ENCODE measurements at places on chromosomes 1 and 21.

GRCh38 chr21:32728848-32729247 is 1.0 kb upstream of the SYNJ1 start:
- no peak for DNase-seq

DNA sequence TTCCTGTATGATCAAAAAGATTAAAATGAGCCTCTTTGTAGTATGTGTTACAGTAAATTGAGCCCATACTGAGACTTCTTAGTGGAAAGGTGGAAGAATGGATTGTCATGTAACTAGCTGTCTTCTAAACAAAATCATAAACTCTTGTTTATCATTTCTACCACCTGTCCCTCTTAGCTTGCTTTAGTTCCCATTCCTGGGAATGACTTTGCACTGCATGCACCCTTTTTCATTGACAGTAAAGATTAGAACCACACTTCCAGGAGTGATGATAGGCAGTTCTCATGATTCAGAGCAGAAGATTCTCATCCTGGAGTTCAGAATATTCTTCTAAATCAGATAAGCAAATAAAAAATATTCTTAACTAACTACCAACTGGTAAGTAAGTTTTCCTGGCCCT is 28.0 kb downstream of the DENND2D start:
- no peak for DNase-seq

GRCh38 chr1:222043444-222044292 is 301.8 kb upstream of the DUSP10 start:
- DNase-seq = no peak

GRCh38 chr1:188871164-188871563 is 1606.5 kb downstream of the BRINP3 start:
- no peak for DNase-seq

DNA sequence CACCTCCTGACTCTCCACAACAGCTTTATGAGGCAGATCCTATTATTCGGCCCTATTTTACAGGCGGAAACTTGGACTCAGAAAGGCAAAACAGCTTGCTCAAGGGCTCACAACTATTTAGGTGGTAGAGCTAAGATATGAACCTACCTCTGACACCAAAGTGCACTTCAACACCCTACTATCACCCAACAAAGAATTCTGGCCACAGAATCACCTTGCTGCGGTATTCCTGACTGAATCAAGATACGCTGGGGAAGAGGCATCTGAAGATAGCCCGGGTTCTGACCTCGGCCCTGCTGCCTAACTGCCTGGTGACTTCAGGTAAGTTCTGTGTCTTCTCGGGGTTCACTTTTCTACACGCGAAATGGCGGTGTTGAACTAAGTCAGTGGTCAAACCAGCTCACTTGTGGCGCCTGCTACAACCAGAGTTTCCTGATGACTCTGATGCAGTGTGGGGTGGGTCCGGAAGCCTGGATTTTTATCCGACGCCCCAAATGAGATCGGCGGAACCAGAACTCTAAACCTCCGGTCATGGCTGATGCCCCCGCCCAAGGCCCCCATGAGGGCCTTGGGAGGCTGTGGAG is 608 bp downstream of the PEF1 start:
- DNase-seq = no peak

GRCh38 chr1:201681375-201681774 is 142.4 kb downstream of the NAV1 start:
- no peak for DNase-seq

GRCh38 chr1:10796029-10796944 is at the start of gene CASZ1:
Gene CASZ1 (minus strand): TSS chr1:10796646. CDS start chr1:10693889, 102,757 bp downstream.
- no peak for DNase-seq

GRCh38 chr1:107252271-107252670 is 111.4 kb downstream of the NTNG1 start:
- DNase-seq = no peak

DNA sequence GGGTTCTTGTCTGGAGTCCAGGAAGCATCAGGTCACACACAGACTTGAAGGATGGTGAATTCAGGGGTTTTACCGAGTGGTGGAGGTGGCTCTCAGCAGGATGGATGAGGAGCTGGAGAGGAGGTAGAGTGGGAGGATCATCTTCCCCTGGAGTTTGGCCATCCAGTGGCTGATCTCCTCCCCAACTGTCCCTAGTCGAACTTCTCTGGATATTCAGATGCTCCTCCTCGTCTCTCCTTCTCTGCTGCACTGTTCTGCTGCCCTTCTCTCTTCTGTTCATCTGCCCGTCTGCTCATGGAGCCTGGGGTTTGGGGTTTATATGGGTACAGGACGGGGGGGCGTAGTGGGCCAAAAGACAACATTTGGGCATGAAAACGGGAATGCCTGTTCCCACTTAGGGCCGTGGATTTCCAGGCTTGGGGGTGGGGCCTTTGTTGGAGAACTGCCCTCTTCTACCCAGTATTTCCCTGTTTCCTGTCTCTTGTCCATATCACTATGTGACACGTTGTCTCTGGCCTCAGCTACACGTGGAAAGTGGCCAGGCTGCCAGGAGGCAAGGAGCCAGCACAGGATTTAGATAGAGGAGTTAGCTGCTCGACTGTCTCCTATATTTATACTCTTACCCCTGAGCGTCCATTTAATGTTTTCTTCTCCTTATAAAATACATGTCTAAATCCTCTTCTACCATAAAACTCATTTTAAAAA is 76.7 kb downstream of the SIPA1L2 start:
- no peak for DNase-seq

GRCh38 chr1:37734629-37735591 is 30.0 kb downstream of the EPHA10 start:
- DNase-seq = no peak

DNA sequence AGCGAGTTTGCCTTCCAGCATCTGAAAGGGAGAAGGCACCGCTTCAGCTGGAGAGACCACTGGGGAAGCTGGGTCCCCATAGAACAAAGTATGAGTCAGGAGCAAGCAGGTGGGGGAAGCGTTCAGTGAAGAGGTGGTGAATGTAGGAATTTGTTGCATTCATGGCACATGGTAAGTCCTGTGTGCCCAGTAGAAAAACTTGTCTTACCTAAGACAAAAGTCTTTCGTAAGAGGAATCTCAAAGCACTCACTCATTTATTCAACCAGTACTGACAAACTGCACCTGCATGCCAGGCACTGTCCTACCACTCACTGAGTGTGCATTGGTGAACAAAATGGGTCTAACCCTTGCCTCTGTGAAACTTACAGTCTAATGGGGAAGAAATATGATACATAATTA is 9.2 kb upstream of the ERRFI1 start:
- DNase-seq = no peak

DNA sequence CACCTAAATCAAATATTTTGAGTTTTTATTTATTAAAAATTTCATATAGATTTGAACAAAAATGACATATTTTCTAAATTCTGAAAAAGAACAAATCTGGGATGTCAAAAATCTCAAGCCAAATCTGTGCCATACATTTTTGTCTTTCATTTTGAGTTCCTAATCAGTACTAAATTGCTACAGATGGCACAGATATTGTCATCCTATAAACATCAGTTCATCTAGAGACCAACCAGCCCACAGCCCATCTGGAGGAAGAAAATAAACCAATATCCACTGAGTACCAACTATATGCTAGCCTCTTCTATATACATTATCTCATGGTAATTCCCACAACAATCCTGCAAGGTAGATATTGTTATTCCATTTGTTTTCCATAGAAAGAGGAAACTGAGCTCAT is 156.8 kb upstream of the ATP1B1 start:
- DNase-seq = no peak

DNA sequence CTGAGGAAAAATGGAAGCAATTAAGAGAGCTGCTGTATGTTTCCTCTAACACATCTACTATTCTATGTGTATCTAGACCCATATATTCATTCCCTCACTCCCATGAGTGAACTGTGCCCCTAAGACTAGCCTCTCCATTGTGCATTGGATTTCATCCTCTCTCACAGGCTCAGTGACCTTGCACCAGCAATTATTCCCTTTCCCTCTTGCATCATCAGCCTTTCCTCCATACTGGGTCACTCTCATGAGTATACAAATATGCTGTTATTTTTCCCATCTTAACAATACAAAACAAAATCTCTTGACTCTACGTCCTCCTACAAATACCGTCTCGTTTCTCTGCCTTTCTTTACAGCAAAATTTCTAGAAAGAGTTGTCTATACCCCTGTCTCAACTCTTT is 29.4 kb upstream of the METTL18 start:
- no peak for DNase-seq

DNA sequence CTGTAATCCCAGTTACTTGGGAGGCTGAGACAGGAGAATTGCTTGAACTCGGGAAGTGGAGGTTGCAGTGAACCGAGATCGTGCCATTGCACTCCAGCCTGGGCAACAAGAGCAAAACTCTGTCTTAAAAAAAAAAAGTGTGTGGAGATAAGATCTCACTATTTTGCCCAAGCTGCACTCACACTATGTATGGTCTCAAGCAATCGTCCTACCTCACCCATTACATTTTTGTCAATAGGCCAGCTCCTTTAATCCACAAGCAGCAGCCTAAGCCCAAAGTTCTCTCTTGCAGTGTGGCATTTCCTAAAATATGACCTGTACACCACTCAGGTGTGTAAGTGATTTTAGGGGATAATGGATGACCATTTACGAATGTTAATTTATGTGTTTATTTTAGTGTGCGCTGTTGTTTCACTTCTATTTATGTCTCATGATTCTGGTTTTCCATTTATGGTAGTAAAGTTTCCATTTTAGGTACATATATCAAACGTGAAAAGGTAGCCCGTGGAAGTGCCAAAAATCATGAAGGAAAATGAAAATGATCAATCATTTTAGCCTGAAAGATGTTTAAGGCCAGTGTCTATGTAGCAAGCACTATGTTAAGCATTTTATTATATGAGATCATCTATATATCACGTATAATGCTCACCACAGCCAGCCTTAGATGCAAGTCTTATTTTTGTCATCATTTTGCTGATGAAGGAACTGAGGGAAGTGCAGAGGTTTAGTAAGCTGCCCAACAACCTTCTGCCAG is 5.6 kb downstream of the LCK start:
- no peak for DNase-seq

- no peak for DNase-seq
Observed at GRCh38 chr1:187038784-187039183, 210.0 kb downstream of the PLA2G4A start.

GRCh38 chr1:68456202-68456601 is 6.4 kb upstream of the RPE65 start:
- no peak for DNase-seq

DNA sequence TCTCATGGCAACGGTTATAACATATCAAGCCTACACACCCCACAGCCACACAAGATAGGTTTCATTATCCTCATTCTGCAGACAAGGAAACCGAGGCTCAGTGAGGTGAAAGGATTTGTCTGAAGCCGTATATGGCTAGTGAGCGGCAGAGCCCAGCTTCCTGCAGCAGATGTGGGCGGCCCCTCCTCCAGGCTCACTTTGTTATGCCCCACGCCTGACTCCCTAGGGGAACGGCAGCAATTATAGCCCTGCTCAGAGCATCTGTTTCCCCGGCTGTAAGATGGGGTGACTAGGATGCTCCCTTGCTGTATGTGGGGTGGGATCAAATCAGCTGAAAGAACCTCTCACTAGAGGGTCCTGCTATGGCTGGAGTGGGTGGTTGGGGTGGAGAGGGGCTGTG is 22.1 kb downstream of the GRHL3 start:
- no peak for DNase-seq

DNA sequence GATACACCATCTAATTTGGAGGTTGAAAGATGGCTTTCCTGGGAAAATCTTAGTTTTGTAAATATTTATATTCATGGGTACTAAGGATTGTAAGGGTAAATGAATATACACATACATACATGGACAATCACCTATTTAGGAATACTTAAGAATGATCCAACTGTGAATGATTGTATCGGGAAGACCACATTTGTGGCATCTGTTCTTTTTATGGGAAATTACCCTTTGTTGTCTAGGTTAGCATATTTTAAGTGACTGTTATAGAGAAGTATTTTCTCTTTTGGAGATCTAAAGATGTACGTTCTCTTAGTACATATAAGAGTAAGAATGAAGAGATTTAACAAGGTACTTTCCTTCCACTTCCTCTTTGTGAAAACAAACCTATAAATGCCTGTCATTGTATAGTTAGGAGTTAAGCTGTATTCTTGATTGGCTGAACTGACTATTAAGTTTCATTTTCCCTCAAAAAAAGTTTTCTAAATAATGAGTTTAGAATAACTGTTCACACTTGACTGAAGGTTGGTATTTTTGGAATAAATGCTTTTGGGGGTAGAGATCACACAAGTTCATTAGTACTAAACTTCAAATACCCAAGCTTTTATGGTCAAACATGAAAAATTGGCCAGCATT is 26.7 kb downstream of the SNX7 start:
- no peak for DNase-seq

GRCh38 chr1:81305997-81306452 is 494.7 kb upstream of the ADGRL2 start:
- DNase-seq = no peak

DNA sequence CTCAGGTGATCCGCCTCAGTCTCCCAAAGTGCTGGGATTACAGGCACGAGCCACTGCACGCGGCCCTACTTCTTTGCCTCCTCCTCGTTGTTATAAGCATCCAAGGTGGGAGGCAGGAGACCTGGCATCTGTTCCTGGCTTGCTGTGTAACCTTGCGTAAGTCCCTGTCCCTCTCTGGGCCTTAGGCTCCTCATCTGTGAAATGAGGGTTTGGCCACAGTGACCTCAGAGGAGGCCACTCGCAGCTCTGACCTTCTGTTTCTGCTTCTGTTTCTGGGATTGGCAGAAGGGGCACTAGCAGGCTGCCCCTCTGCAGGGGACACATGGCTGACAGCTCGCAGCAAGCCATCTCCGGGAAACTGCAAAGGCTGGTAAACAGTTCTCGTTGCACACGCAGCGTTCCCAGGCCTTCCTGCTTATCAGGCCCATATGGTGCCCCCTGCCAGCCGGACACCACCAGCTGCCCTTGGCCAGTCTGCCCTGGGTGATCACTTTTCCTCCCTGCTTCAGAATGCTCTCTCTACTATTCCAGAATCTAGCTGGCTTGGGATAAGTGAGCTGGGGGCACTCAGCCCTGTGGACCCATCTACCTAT is 2.6 kb upstream of the LDLRAP1 start:
- DNase-seq = no peak

GRCh38 chr1:31020007-31020790 is 45.3 kb downstream of the PUM1 start:
- no peak for DNase-seq

GRCh38 chr1:117146072-117146471 is 24.5 kb upstream of the TRIM45 start:
- DNase-seq = no peak

DNA sequence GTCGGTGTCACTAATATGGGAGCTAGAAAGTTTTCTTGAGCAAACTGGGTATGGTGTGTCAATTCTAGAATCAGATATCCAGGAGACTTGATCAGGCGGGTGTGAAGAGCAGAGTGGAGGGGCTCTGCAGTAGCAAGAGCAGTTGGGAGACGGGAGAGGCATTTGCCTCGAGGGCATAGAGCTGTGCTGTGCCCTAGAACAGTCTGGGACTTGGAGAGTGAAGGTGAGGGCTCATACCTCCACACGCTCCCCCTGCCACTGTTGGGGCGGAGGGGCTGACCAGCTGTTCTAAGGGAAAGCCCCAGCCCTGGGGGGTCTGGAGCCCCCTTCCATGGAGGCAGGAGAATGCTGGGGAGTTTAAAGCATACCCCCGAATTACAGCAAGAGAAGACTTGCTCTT is 33.8 kb downstream of the SIM2 start:
- no peak for DNase-seq

- DNase-seq = no peak
Observed at GRCh38 chr1:84020151-84020550, 21.2 kb upstream of the TTLL7 start.

Measured in stimulated activated CD4-positive, alpha-beta T cell treated with anti-CD3 and anti-CD28 coated beads, Interleukin-4, amount 100 ng/mL, for 48 hours (primary cell).